ENCODE measurements at places on chromosomes 12 and 14.
A peak's percentile ranks its signal among the peaks of the same experiment; 100 is the strongest.

DNA sequence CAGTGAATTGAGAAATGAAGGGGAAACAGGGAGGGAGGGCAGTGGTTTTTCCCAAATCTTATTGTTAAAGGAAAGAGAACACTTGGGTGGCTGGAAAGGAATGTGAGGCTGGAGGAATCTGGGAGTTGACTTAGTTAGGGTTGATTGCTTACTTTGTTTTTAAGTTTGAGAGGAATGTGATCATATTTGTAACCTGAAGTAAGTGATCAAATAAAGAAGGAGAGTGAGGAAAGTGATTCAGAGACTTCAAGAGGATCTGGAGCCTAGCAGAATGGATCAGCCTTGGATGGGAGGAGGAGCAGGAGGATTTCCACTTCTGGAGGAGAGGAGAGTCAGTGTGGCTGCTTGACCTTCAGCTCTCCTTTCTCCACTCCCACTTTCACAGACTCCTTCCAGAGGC lies 6.0 kb upstream of the LRP6 start:
- no peak for DNase-seq

- no peak for DNase-seq
Measured at GRCh38 chr14:62439210-62439609, 606.0 kb downstream of the KCNH5 start.

GRCh38 chr12:59164226-59164625 lies 243.9 kb upstream of the LRIG3 start:
- no peak for DNase-seq

DNA sequence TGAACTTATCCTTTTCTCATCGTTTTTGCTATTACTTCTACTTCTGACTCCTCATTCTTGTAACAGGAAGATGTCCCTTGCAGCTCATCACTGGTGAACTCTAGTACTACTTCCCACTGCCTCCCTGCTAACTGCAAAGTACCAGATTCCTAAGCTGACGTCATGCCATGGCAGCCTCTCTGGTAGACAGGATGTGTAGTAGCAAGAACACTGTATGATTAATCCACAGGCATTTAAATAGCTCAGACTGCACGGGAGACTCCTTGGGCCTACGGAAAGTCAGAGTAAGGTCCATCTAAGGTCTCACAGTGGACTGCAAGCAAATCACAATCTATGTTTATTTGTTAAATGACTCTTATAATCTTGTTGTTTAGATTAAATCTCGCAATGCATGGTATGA lies 43.5 kb downstream of the DNAI7 start:
- DNase-seq, result peak; percentile 17

DNA sequence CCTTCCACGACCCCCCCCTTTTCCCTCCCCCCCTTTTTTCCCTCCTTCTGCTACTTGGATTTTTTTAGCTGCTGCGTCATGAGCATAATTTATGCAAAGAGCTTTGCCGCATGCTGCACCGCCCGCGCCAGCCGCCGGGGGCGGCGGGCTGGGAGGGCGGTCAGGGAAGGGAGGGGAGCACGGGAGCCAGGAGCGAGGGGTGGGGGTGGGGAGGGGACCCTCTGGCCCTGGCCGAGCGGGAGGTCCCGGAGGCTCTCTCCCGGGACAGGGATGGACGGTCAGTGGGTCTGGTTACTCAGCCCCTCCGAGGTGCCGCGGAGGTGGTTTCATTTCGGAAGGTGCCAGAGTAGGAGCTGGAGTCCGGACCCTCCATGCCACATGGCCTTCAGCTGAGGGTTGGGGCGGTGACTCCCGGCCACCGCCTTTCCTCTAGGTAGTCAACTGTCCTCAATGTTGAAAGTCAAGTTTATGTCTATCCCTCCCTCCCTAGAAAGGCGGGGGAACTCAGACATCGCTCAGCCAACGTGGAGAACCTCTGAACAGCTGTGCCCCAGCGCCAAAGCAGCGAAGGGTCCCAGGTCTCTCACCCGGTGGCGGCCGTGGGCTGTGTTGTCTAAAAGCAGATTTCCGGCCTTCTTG lies at the start of gene POU6F1:
Gene POU6F1 (minus strand): TSS at position 95 of the 639 bp plus-strand sequence. CDS start 11,226 bp downstream, outside the sequence.
- DNase-seq, result peak; percentile 89

- no peak for DNase-seq
Measured at GRCh38 chr12:129296671-129297070, 443.4 kb downstream of the GLT1D1 start.

GRCh38 chr12:103933237-103933636 lies 3.0 kb downstream of the HSP90B1 start:
- DNase-seq, result no peak

- no peak for DNase-seq
Measured at GRCh38 chr12:107537464-107538119, 148.0 kb upstream of the PWP1 start.

DNA sequence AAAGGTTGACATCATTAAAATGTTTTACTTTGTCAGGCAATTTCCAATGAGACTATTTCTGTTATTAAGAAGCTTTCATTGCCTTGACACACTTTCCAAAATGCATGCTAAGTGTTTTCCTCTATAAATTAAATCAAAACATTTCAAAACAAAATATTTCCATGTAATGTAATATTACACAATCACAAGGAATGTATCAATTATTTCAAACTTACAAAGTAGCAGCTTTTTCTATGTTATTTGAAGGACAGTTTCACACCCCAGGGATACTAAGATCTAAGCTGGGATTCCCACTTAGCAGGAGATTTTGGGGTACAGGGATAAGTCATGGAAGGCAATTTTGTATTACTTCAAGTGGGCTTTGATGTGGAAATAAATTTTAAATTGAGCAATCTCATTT lies 144.9 kb downstream of the FOXG1 start:
- no peak for DNase-seq

GRCh38 chr12:13661005-13661887 lies 320.2 kb downstream of the GRIN2B start:
- DNase-seq, result peak; percentile 60

- no peak for DNase-seq
Measured at GRCh38 chr12:71787580-71787979, 32.9 kb downstream of the RAB21 start.

- no peak for DNase-seq
Measured at GRCh38 chr12:7304456-7304855, 584 bp downstream of the ACSM4 start.

DNA sequence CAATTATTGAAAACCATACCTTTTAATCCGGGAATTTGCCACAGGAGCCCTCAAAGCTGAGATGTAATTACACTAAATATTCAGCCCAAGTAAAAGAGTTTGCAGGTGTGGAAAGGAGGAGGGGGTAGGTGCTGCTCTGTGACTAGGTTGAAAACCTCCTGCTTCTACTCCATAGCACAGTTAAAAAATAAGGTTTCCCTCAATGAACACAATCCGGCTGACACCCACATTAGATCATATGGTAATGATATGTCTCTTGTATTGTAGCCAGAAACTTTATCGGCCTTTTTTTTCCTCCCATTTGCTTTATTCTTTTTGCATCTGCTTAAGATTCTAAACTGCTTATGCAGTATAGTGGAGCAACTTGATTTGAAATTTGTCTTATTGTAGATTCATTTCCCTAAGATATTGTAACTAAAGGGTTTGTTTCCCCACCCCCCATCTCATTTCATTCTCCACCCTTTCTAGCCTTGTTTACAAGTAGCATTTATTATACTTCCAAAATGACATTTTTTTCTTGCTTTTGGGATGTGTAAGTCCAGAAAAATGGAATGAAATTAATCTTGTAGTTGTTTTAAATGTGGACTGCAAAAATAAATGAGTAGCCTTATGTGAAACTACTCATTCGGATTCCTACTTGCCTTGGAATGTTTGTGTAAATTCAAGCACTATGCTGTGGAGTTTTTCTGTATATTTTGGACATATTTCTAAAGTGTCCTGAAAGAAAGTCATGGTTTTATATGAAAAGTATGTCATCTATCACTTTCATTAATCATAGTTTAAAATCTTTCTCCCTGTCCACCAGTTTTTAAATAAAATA lies at the start of gene DCN:
Gene DCN (minus strand): TSS at position 182 of the 820 bp plus-strand sequence. CDS start 4,265 bp downstream, outside the sequence.
- DNase-seq, result no peak

GRCh38 chr14:96037891-96038557 lies 1.1 kb upstream of the C14orf132 start:
- DNase-seq, result peak; percentile 50

GRCh38 chr14:76499399-76499798 lies 123.5 kb downstream of the ESRRB start:
- no peak for DNase-seq

DNA sequence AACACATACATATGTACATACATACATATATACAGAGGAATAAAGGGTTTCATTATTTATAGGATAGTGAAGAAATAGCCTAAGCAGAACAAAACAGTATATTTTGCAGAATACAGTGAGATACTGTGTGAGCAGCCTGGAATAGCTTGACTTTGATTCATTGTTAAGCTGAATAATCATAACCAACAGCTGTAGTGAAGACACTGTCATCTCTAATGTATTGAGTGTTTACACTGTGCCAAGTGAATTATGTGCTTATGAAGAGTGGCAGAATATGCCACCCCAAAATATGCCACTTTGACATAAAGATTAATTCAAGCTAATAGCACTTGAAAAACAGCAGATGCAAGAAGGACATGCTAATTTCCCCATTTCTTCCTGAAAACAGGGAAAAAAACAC lies 48.2 kb upstream of the LRFN5 start:
- no peak for DNase-seq

- peak; percentile 32 for DNase-seq
Measured at GRCh38 chr12:87274594-87275245, 754.5 kb downstream of the C12orf50 start.

GRCh38 chr12:8664228-8664913 lies 1.7 kb upstream of the MFAP5 start:
- no peak for DNase-seq

- no peak for DNase-seq
Measured at GRCh38 chr14:102394717-102395375, 32.1 kb downstream of the TECPR2 start.

DNA sequence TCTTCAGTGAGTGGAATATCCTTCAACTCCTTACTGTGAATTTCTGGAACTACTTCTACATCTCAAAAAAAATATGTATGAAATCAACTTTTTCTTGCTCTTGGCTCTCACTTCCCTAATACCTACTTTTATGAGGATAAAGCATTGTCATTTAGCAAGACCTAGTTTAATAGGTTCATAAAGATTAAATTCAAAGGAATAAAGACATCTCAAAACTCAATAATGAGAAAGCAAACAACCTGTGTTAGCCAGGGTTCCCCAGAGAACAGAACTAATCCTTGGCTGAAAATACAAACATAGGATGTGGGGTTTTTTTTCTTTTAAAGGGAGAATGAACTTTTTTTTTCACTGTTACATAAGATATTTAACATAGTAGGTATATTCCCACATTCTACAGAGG lies 57.9 kb downstream of the SCFD1 start:
- DNase-seq, result no peak

DNA sequence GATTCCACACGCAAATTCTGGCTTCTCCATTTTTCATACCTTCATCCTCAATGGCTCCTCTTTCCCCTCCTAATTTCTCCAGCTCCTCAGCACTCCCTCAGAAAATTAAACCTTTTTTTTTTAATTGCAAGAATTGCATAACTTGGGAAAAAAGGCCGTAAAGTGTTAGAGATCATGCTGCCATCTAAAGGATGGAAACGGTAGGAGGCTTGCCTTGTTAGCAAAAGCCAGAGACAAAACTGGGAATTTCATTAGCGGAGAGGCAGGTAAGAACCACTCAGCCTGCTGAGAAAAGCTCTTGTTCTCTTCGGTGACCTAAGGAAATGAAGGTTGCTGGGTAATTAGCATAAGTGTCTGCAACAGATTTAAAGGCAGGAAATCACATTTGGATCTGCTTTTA lies 204.3 kb downstream of the AEBP2 start:
- DNase-seq, result peak; percentile 23

DNA sequence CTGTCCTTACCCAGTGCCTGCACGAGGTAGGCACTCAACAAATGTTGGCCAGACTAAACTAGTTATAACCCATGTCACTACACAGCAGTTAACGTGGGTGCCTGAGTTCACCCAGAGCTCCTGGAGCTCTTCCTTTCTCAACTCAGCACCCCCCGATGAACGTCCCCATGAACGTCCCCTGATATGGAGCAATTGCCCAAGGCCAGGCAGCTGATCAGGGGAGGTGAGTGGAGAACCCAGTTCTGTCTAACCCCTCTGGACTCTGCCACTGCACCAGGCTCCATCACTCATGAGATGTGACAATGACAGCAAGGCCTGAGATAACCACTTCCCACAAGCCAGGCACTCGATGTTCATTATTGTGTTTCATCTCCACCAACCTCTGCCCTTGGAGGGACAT lies 199.0 kb downstream of the BCL11B start:
- no peak for DNase-seq

DNA sequence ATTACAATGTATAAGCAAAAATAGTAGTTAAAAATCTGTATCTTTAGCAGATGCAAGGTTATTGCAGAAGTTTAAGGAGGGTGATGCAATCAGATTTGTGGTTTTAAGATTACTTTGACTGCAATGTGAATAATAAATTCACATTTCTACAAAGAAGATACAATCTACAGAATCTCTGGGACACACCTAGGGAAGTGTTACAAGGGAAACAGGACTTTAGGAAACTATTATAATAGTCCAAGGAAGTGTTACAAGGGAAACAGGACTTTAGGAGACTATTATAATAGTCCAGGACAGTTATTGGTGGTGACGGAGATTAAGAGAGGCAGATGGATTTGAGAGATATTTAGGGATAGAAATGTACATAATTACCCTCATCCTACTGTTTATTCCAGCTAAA lies 154.4 kb upstream of the GARIN6 start:
- no peak for DNase-seq

DNA sequence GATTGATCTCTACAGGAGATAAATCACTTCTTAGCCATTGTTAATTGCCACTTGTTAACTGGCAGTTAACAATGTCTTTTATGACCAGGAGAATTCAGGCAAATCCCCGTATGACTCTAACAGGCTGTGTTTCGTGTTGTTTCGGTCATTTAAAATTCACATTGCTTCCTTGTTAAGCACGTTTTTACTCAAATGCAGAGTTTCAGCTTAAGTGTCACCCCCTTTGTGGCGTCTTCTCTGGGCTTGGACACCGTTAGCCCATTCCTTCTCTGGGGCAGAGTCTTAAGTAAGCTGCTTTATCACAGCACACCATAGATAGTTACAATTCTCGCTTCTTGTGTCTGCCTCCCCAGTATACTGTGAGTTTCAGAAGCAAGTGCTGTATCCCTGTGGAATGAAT lies 205.4 kb downstream of the EPS8 start:
- no peak for DNase-seq

DNA sequence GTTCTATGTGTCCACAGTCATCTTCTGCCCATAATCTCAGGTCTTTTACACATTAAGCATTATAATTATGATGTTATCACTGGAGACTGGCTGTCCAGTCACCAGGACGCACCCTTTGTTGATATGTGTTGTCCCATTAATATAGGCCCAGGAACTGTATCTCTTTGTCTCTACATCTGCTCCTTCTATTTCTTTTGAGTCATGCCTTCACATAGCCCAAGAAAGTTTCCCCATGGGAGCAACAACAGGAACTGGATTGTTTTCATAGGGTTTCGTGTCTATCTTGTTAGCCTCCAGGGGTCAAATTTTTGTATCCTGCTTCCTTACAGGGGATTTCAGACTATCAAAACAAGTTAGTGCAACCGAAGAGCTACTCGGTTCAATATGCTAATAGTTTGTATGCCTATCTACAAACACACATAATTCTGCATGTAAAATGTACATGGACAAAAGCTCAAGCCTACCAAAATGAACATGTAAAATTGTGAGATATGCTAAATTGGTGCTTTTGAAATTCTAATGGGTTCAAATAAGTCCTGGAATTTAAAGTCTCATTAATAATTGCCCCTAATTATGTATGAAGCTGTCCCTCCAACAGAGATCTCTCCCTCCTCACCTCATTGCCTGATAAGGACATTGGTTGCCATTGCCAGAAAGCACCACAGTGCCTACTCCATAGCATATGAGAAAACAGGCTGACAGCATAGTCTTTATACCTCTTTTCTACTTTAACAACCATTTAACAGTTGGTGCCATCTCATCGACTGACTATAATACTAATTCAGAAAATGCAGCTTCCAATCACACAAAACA lies 99.8 kb upstream of the DIO2 start:
- no peak for DNase-seq
